Occipital lobe (tissue), 3 donors: ENCODE measurements at places on chromosomes 5 and 9. TPM values are rescaled to one million over a fixed set of nuclear protein-coding genes. Genes with fewer than 3 reads are reported as not detected.

DNA sequence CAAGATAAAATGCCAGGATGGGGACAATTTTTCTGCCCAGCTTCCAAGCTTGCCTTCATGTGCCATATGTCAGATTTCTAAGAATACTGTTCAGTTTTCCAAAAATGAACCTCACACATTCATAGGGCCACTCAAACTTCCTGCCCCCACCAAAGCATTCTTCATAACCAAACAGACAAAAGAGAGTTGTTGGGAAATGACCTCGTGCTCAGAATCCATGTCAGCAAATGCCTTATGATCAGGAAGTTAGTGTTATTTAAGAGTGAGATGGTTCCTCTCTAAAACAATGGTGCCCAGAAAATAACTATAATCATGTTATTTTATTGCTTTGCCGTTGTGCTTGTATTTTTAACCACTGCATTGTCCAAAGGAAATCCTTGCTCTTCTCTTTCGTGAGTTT, 208.2 kb downstream of the ZNF608 start:
- no peak for DNase-seq

- no peak for DNase-seq
Measured at GRCh38 chr5:133343196-133343595, 269.1 kb downstream of the FSTL4 start.

OLFM1 gene
- total RNA-seq, result 77.8 TPM

GALNT10 gene
- total RNA-seq, result 10.1 TPM

DNA sequence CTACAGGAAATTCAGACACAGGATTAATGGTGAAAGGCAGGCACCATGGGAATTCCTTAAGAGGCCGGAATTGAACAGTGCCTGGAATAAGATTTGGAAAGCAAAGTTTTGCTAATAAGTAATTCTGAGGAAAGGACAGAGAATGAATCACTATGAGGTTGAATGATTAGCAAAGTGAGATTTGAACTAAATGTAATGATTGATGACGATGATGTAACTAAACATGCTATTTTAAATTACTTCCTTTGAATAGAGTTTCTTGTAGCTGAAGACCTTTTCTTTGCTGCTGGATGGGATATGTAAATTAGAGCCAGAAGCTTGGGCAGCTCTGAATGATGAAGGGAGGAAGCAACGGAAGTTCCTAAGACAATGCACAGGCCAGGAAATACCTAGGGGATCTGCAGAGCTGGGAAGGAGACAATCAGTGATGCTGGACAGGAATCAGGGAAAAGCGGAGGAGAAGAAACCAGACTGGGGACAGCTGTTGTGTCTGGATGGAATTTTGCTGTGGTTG, 482.0 kb downstream of the PSAT1 start:
- no peak for DNase-seq

DNA sequence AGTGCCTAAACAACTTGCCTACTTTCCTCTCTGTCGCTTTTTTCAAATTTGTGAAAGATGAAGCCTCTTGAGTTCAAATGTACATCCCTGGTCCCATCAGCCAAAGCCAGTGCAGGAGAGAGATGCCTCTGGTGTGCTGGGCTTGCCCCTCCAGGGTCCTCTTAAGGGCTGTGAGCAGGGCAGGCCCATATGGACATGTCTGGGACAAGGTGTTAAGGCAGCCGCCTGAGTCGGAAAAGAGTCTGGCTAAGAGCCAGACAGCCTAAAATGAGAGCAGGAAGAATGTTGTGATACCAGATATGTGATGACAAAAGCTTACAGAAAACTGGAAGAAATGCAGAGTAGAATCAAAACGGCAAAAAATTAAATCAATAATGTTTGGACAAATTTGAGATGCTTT, 72.5 kb downstream of the APTX start:
- DNase-seq, result no peak

- no peak for DNase-seq
Measured at GRCh38 chr9:117696154-117696553, 8.0 kb upstream of the TLR4 start.

DNA sequence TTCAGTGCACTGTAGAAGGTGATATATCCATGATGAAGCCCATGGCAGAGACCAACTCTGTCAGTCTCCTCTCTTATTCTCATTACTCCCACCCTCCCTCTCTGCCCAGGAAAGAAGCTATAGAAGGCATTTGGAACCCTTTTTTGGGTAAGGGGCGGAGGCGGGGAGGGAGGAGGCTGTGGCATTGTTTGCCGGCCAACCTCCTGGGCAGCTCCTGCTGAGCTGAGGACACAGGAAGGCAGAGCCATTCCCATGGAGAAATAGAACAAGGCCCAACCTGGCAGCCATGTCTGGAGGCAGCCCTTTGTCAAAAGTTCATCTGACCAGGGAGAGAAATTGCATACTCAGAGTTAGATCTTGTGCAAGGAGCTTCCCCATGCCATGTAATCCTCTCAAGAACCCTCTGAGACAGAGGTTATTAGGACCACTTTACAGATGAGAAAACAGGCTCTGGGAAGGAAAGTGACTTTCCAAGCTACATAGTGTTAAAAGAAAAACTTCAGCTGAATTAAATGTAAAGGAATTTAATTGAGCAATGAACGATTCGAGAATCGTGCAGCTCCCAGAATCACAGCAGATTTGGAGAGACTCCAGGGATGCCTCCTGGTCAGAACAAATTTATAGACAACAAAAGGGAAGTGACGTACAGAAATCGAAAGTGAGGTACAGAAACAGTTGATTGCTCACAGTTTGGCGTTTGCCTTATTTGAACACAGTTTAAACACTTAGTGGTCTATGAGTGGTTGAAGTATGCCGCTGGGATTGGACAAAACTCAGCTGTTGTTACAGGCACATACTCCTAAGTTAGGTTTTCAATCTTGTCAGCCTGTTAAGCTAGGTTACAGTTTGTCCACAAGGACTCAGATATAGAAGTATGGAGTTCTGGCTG, 158.6 kb downstream of the MELK start:
- no peak for DNase-seq

DNA sequence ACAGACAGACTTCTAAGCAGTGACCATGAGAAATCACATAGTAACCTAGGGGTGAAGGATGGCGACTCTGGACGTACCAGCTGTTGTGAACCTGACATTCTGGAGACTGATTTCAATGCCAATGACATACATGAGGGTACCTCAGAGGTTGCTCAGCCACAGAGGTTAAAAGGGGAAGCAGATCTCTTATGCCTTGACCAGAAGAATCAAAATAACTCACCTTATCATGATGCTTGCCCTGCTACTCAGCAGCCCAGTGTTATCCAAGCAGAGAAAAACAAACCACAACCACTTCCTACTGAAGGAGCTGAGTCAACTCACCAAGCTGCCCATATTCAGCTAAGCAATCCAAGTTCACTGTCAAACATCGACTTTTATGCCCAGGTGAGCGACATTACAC, 38.0 kb upstream of the CCDC152 start:
- DNase-seq, result no peak
